ENCODE measurements at places on chromosomes 7 and 10.

DNA sequence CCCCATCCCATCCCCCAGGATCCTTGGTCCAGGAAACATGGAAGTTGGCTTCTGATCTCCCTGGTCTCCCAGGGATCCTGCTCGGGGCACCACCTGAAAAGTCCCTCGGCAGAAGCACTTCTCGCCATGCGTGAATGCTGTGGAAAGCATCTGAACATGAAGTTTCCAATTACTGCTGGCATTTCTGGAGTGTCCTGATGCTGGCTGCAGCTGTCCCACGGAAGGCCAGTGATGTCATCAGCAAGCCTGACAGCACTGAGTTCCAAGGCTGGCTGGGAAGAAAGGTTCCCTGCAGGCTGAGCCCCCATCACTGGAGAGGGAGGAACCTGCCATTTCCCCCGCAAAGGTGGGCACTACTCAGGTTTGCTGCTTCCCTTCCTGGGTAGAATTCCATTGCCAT is 71.4 kb downstream of the KCNMA1 start:
- DNase-seq = no peak

GRCh38 chr10:91909117-91909677 is at the start of gene FGFBP3:
TSS of gene FGFBP3 (minus strand) at chr10:91909486. CDS start at chr10:91908969, 517 bp downstream.
- DNase-seq = no peak

DNA sequence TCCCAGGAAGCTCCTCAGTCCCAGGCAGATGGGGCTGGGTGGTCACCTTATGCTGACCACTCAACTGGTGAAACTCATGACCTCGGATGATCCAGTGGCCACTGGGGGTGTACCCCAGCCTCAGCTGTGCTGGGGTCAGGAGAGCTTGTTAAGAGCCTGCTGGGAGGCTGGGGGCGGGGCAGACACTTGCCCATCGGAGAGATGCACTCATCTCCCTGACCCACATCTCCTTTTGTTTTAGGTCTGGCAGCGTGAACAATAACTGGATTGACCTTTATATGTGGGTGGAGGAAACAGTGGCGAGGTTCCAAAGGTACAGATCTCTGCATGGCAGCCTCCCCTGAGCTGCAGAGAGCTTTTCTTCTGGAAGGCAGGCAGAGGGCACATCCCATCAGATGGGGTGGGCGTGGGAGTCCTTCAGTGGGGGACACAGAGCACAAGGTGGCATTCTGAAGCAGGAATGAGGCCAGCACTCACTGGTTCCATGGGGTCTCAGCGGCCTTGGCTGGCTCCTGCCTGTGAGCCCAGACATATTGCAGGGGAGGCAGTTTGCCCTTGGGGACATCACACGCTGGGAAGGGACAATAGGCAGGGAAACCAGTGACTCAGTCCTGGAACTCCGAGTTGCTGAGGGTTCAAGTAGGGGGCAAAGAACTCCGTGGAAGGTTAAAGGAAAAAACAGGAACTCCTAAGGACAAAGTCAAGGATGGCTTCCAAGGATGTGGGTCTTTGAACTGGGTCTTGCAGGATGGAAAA is 5.2 kb downstream of the ANTXRL start:
- DNase-seq = no peak

DNA sequence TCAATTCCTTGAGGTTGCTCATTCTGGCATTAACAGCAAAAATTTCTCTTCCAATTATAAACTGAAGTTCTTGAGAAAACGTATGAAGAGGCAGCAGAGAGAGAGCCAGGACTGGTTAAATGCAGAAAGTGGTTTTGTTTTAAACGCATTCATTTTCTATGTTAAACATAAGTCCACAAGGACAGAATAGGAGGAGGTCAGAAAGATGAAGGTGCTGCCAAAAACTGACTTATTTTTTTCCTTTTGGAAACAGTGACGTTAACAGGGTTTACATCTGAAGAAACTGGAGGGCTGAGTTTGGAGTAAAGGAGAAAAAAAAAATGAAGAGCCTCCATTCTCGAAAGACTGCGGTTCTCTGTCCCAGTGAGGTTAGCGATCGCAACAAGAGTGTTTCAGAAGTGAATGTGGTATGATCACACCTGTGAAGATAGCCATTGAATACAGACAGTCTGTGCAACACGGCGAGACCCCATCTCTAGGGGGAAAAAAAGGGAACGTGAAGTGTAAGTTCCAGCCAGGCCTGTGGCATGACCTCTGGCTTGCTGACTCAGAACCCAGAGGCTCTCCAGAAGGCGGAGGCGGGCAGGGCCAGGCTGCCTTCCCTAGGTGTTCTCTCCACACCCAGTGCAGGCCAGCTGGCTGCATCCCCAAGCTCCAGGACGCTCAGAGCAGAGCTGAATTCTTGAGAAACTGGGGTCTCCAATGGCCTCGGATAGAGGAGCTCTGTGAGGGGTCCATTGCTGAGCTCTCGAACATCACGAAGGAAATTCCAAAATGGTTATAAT is 84.0 kb downstream of the CHST15 start:
- no peak for DNase-seq

DNA sequence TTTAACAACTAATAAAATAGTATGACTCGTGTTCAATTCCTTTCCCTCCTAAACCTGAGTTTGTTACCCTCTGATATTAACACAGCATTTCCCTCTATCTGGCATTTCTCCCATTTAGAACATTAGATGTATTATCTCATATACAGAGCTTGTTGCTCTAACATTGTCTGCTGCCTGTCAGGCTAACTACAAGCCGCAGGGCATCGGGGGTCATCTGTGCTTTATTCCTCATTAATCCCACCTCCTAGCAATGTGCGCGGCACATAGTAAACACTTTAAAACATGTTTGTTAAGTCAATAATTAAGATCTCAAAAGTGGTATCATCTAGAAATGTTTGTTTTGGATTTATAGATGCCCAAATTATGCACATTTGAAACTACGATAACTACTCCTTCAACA is 52.9 kb upstream of the NEBL start:
- no peak for DNase-seq

GRCh38 chr10:33012306-33012705 is 54.3 kb upstream of the ITGB1 start:
- DNase-seq = no peak

DNA sequence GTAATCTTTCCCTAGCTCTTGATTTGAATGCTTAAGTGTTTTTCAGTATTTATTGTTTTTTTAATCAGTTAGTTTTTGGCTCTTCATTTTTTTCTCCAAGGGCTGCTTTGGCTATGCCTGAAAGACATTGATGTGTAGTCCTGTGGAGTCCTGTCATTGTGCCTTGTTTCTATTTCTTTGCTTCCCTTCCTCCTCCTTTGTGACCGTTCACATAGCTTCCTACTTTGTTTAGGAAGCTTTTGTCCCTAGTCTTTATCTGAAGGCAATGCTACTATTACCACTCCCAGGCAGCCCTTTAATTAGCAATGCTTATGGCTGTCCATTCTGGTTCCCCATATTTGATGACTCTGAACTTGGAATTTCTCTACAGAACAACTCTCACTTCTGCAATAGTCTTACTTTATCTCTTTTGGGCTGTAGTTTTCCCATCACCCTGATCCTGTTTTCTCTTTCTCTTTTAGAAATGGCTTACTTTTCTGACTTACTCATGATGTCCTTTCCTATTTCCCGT is 39.9 kb downstream of the ADCYAP1R1 start:
- no peak for DNase-seq

DNA sequence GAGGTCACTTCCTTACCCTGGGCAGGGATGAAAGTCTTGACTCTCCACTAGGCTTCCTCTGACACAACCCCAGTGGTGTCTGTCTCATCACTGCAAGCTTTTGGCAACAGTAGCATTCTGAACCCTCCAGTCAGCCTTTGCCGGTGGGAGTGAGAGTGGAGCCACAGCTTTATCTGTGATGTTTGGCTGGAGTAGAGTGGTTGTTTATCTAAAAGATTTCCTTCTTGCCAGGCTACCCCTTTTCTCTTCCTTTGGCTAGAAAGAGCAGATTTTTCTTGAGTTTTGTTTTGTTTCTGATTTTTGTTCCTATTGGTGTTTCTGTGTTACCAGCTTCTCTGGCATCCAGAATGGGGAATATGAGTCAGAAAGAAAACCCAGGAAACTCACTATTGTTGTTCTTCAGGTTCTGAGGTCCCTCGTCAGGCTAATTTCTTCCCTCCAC is 98.9 kb upstream of the KIF5B start:
- DNase-seq = no peak

Measured in stimulated activated CD8-positive, alpha-beta memory T cell treated with anti-CD3 and anti-CD28 coated beads, Interleukin-12 subunit alpha, Interleukin-12 subunit beta, amount 100 ng/mL, for 4 hours (primary cell).